ENCODE measurements at places on chromosomes 11 and 22. TPM values are rescaled to one million over a fixed set of nuclear protein-coding genes. Genes with fewer than 3 reads are reported as not detected.

DNA sequence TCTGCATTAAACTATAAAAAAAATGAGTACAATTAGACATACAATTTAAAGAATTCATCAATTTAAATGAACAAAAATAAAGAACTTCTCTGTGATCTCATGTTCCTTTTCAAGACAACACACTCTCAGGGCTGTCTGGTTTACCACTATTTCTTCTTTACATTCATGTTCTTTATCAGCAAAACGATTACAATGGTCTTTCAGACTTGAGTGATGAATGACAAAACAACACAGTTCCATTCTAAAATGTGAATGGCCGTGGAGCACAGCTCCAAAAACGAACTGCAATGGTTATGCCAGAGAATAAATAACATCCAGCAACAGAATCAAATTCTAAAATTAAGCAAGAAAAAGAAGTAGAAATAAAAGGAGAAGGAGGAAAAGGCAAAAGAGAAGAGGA lies 113.1 kb downstream of the CADM1 start:
- no peak for DNase-seq

DNA sequence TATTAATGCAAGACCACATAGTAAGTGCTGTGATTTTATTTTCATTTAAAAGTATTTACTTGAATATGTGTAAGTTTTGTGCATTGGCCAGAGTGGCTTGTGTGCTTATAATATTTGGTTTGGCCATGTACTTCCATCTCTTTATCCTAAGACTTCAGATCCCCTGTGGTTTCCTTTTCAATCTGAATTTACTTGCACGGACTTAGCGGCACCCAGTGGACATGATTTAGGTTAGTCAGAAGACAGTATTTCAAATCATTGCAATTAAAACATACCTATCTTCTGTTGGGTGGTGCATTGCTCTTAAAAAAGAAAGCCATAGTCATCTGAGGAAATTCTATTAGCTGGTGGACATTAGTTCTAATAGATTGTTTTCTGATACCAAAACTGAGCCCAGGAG lies 30.7 kb downstream of the PIWIL4 start:
- peak; percentile 8 for DNase-seq

- DNase-seq = peak; percentile 90
Observed at GRCh38 chr11:3095712-3096361, 38.6 kb upstream of the CARS1 start.

RIBC2 gene
- polyA plus RNA-seq = 1.8 TPM

OR4C13 gene
- not detected for polyA plus RNA-seq

- DNase-seq = no peak
Observed at GRCh38 chr22:22069450-22070370, 87.1 kb upstream of the TOP3B start.

- no peak for DNase-seq
Observed at GRCh38 chr11:36657610-36658267, 59.7 kb upstream of the RAG2 start.

MAPK8IP2 gene
- polyA plus RNA-seq = 0.70 TPM

DNA sequence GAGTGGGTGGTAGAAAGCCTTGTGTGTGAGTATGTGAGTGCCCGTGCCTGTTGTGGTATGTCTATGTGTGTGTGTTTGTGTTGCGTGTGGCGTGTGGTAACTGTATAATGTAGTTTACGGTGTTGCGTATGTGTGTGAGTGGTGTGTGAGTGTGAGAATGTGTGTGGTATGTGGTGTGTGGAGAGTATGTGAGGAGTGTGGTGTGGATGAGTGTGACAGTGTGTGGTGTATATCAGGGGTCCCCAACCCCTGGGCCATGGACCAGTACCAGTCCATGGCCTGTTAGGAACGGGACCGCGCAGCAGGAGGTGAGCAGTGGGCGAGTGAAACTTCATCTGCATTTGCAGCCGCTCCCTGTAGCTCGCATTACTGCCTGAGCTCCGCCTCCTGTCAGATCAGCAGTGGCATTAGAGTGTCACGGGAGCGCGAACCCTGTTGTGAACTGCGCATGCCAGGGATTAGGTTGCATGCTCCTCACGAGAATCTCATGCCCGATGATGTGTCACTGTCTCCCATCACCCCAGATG lies 5.7 kb downstream of the UPK3A start:
- no peak for DNase-seq

POU2AF2 gene
- polyA plus RNA-seq = not detected

DNA sequence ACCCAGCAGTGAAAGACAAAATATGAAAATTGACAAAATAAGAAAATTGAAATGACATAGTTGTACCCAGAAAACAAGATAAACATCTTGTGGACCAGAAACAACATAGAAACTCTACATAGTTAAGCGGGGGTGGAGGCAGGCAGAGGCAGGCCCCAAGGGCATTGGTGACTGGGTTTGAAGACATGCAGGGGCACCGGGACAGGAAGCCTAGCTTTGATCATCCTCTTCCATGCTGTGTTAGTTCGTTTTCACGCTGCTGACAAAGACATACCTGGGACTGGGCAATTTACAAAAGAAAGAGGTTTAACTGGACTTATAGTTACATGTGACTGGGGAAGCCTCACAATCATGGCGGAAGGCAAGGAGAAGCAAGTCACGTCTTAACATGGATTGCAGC lies 33.5 kb upstream of the CRTAM start:
- DNase-seq = no peak

- no peak for DNase-seq
Observed at GRCh38 chr11:89529626-89530380, 38.6 kb upstream of the NOX4 start.

ISX gene
- polyA plus RNA-seq = not detected

OR52I1 gene
- not detected for polyA plus RNA-seq

- no peak for DNase-seq
Observed at GRCh38 chr11:106379712-106380111, 302.2 kb downstream of the AASDHPPT start.

PHETA2 gene
- polyA plus RNA-seq = 18.3 TPM

DNA sequence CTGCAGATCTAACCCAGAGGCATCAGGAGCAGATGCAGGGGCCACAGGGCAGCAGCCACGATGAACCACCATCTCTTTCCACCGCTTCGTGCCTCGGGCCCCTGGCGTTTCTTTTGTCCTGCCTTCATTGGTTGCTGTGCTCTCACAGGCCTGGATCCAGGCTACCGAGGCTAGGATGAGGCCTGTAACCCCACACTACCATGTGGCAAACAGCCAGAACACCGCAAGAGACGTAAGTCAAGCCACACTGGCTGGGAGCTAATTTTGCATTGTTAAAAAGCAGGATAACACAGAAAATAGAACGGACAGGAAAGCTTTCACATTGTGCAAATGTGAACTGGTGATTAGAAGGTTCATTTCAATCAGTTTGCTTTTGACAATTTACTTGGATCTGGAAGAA lies 15.7 kb upstream of the ARFGAP3 start:
- no peak for DNase-seq

- DNase-seq = no peak
Observed at GRCh38 chr11:62961017-62961570, 23.7 kb downstream of the SLC22A6 start.

DNA sequence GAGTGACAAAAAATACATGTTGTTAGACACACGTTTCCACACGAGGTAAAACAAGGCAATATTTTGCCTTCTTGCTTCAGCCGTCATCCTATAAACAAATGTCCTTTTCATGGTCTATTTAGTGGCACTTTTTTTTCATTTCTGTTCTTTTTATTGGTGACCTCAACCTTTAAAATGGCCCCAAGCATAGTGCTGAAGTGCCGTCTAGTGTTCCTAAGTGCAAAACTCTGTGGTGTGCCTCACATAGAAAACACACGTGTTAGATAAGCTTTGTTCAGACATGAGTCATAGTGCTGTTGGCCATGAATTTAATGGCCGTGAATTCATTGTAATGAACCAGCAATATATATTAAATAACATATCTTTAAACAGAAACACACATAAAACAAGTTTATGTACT lies 15.6 kb downstream of the OVCH2 start:
- DNase-seq = no peak

LRRC75B gene
- polyA plus RNA-seq = 7.5 TPM

DNA sequence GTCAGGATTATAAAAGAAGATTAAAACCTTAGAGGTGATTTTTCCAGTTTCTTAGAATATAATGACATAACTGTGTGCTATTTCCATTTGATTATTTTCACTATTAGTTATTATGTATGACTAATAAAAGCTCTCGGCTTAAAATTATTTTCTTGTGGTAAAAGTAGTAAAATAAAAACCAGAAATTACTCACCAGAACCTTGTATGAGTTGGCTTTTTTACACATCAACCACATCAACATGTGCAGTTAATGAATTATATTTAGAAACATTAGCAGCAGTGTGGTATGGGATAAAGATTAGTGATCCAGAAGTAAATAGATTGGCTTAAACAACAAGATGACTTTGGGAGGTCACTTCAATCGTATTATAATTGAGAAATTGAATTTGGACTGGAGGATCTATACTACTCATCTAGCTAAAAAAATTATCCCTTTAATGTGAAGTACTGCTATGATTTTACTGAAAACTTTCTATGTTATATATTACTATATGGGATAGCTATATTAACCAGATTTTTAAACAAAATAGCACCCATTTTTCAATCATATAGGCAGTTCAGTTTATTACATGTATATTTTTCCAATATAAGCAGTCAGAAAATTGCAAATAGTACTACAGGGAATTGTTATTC lies 2.8 kb upstream of the BCO2 start:
- peak; percentile 15 for DNase-seq

GRCh38 chr11:134049303-134049702 lies 19.6 kb upstream of the JAM3 start:
- no peak for DNase-seq
